Activated naive CD4-positive, alpha-beta T cell treated with anti-CD3 and anti-CD28 coated beads, Interleukin-2, amount 10 ng/mL, durations not matched to agents 7 days and 5 days (primary cell): ENCODE measurements at places on chromosomes 4 and X.

- no peak for DNase-seq
Measured at GRCh38 chr4:24195991-24196736, 306.3 kb upstream of the PPARGC1A start.

DNA sequence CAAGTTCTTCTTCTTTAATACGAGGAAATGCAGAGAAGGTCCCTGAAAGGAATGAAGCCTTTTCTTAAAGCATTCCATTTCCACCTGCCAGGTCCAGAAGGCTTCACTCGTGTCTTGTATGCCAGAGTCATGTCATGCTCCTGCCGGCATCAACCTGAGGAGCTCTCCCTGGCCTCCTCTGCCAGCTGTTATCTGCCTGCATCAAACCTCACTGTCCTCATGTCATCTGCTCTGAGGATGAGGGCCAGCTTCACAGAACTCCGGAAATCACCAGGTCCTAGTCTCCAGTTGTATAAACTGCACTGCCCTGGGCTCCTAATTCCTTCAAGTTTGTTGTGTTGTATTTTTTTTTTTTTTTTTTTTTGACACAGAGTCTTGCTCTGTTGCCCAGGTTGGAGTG lies 20.0 kb upstream of the S100G start:
- no peak for DNase-seq

GRCh38 chr4:40308528-40309122 lies 26.5 kb upstream of the CHRNA9 start:
- no peak for DNase-seq

GRCh38 chrX:63920875-63921274 lies 135.9 kb upstream of the ARHGEF9 start:
- no peak for DNase-seq

DNA sequence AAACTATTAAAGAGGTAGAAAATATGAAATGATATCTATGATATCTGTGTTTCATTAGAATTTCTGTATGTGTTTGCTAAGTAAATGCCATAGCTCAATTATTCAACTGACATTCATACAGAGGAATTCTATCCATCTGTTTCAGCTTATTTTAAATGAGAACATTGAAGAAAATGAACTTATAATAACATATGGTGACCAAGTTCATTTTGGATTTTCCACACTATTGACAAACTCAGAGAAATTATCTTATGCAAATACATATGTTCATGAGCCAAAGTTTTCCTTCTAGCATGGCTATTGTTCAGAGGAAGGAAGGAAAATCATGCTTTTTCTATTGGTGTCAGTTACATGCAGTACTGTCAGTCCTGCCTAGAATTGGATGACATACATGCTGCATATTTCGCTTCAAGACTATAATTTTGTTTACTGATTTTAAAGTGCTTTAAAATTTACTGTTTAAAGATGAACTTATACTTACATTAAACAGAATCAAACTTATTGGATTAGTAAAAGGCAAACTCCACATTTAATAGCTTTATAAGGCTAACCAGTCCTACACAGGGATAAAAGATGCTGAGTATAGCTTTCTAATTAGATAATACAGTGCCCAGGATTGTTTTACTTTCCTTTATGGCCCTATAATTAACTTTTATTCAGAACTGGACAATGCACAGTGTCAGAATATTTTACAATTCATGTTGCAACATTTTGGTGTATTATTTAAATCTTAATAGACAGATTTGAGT lies 646.2 kb downstream of the TRAM1L1 start:
- DNase-seq: no peak

DNA sequence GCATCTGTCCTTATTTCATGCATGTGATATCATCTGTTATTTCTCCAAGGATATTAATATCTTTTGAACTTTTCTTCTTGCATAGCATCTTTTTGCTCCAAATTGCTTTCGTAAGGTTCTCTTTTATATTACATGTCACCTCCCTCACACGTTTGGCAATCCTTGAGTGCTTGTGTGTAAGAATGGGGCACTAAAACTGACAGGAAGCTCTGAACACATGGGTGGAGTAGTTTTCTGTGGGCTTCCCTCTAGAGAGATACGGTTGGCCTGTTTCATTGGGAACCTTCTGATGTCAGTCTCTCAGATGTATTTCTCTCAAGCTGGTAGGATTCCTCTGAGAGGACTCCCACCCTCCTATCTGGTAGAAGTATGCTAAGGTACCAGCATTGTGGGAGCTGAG lies 223.0 kb downstream of the MID1 start:
- no peak for DNase-seq

- no peak for DNase-seq
Measured at GRCh38 chr4:168183717-168184571, 91.6 kb downstream of the ANXA10 start.

DNA sequence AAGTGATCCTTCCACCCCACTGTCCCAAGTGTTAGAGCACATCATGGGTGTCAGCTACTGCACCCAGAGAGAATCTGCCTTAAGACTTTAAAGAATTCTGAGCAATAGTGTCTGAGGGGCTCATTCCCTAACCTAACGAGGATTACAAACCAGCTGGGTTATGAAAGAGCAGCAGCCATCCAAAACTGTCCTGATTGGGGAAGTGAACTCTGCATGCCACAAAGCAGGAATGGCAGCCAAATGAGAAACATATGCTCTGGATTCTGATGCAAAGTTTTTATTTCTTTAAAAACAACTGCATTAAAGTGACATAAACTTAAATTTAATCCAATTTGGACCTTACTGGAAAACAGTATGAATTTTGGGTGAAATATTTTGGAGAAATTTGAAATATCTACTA lies 103.2 kb downstream of the ANXA3 start:
- DNase-seq: no peak

DNA sequence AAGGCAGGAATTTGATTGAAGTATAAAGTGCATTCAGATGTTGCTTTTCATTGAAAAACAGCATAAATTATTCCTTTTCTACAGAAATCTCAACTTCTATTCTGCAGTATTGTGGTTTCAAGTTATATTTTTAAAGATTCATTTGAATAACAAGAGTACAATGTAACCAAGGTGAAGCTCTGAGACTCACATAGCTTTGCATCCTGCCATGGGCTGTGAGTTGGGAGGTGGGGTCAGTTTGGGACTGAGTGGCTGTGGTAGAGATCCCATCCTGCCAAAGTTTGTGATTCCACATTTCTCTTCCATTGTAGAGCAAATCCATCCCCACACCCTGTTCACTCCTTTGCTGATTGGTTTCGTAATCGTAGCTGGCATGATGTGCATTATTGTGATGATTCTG lies 69.2 kb downstream of the KIT start:
- DNase-seq: no peak

- DNase-seq: no peak
Measured at GRCh38 chr4:152334931-152335330, 201.0 kb downstream of the FBXW7 start.

DNA sequence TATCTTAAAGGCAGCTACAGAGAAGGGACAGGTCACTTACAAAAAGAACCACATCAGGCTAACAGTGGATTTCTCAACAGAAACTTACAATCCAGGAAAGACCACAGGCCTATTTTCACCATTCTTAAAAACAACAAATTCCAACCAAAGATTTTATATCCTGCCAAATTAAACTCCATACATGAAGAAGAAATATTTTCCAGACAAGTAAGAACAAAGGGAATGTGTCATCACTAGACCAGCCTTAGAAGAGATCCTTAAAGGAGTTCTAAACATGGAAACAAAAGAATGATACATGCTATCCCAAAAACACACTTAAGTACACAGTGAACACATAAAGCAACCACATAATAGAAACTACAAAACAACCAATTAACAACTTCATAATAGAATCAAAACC lies 105.6 kb downstream of the ANXA10 start:
- no peak for DNase-seq

DNA sequence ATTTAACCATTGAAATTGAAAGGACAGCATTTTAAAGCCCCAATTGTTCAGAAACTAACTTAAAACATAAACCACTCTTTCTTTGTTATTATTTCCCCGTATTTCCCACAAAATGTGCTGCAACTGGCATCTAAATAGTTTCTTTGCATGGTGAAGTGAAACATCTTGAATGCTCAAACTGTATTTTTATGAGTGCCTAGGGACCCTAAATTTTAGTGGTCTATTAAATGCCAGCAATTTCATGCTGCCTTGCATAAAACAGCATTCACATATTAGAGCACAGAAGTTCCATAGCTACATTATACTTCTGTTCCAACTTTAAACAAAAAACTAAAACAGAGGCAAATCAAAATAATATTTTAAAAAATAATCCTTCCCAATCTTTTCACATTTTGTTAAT lies 5.4 kb downstream of the RAB28 start:
- no peak for DNase-seq

GRCh38 chrX:69173906-69174305 lies 8.7 kb upstream of the PJA1 start:
- DNase-seq: no peak

- no peak for DNase-seq
Measured at GRCh38 chrX:41043674-41044345, 41.4 kb upstream of the USP9X start.

DNA sequence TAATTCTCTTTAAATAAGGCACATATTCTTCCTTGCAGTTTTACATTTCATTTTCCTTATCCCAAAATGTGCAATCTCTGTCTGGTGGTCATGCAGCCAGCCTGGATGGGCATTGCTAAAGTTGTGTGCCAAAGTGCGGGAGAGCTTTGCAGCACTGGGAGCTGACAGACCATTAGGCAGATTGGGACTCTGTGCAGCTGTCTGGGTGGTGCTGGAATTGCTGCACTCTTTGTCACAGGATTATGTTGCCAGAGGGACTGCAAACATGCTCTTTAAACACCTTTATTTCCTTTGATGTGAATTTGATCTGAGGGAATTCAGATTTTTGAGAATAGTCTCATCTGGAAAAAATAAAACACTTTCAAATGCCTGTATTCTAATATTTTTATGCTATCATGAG lies 956.2 kb upstream of the DIAPH2 start:
- DNase-seq: no peak

- DNase-seq: no peak
Measured at GRCh38 chr4:83651846-83652245, 115.9 kb downstream of the GPAT3 start.

GRCh38 chr4:126592088-126592487 lies 1040.7 kb upstream of the INTU start:
- no peak for DNase-seq

DNA sequence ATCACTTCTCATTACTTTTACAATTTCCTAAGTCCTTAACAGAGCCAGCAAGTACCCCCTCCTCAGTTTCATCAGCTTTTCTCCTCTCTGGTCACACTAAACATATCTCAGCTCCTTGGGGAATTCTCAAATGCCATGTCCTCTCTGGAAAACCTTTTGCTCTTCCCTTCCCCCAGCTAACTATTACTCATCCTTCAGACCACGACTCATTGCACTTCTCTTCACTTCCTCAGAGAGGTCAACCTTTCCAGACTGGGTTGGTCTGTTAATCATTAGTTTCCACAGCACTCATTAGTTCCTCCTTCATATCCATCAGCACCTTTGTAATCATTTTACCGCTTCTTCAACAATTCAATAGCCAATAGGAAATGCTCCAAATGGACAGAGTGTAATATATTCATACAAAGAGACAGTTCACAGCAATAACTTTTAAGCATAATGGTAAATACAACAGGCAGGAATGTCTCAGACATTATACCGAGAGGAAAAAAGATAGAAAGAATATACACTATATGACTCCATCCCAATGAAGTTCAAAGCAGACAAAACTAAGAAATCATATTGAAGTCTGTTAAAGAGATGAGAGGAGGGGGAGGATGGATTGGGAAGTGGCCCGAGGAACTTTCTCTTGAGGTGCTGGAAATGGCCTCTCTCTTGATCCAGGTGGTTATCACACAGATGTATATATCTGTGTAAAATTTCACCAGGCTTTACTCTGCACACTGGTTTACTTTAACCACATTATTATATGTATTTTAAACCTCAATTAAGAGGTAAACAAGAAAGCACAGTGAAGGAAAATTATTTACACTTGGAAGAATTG lies 39.6 kb downstream of the DDX60L start:
- no peak for DNase-seq

- DNase-seq: no peak
Measured at GRCh38 chrX:150148749-150149672, 210.7 kb upstream of the EOLA2 start.

DNA sequence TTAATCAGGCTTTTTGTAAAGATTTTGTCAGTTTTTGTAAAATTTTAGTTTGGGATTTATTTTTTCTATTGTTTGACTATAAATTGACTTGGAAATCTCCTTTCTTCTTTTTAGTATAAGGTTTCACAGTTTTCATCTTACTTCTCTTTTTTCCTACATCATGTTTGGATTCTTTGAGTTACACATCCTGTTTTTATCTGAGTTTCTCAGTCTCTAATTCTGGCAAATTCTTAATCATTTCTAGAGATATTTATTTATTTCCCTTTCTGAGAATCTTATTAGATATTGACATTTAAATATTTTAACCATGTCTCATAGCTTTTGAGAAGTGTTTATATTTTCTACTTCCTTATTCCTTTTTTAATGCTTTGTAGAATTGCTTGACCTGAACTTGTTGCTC lies 20.7 kb downstream of the USP53 start:
- DNase-seq: no peak

DNA sequence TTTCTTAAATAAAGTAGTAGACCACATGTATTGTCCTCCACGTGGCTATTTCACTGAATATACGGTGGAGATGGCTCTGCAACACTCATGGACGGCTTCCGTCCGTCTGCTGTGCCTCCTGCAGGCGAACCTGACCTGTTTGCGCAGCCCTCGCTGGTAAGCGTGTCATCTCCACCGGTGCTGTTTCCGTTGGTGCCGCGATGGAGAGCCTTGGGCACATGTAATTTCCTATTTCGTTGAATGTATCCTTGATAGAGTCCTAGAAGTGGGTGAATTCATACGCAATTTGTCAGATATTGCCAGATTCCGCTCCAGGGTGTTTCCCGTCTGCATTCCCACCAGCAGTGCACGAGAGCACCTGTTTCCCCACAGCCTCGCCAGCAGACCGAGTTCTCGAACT lies 48.5 kb downstream of the HTT-AS start:
- no peak for DNase-seq

- DNase-seq: no peak
Measured at GRCh38 chr4:81164623-81165416, 50.2 kb downstream of the PRKG2 start.

DNA sequence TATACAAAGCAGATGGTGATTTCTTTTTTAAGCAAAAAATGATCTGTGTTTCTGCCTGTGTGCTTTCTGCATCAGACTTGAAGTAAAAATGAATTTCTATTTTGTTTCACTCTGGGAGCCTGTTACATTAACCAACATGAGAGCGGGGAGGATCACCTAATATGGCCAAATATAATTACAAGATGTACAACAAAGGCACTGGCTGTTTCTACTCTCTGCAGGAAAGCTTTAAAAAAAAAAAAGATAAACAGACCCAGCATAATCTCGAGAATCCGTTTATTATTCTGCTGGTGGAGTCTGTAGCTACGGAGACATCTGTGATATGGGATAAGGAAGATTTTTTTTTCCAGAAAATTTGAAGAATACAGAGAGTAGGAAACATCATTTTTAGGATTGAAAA lies 103.6 kb downstream of the COMMD8 start:
- DNase-seq: no peak

GRCh38 chrX:142089193-142089592 lies 115.9 kb downstream of the MAGEC2 start:
- no peak for DNase-seq

GRCh38 chr4:85587952-85588351 lies 113.0 kb downstream of the ARHGAP24 start:
- DNase-seq: no peak
